Activated CD4-positive, alpha-beta memory T cell treated with anti-CD3 and anti-CD28 coated beads, Interleukin-2, amount 10 ng/mL, durations not matched to agents 7 days and 5 days (primary cell): ENCODE measurements at places on chromosomes 4 and X. TPM values are rescaled to one million over a fixed set of nuclear protein-coding genes. Genes with fewer than 3 reads are reported as not detected.

DNA sequence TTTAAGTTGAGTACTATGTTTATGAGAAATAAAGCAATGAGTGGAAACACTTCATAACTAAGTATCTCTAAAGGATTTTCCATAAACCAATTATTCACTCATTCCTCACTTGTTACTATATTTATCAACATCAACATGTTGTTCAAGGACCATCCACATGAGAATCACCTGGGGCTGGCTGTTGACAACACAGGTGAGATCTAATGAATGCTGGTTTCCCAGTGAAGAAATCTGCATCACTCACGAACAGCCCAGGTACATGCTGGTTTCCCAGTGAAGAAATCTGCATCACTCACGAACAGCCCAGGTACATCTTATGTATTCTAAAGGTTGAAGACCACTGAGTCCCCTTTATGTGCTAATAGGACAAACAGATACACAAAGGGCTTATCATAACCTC, 32.5 kb downstream of the TSPAN5 start:
- no peak for DNase-seq

DNA sequence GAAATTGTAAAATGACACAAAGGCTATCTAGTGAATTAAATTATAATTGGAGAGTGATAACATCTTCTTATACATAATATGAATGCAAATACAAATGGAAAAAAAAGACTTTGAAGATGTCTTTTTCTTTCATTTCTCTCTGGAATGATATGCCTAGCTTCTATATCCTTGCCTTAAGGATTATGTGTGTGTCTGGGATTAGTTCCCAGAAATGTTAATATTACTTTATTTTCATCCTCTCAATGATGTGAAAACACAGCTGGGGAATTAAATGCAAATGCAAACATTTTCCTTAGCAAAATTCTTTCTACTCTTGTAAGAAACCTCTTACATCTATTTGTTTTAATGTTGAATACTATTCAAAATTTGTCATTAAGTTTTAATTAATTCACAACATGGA, 441.9 kb downstream of the FSTL5 start:
- no peak for DNase-seq

GRCh38 chr4:13794819-13795565, 167.5 kb upstream of the BOD1L1 start:
- no peak for DNase-seq

DNA sequence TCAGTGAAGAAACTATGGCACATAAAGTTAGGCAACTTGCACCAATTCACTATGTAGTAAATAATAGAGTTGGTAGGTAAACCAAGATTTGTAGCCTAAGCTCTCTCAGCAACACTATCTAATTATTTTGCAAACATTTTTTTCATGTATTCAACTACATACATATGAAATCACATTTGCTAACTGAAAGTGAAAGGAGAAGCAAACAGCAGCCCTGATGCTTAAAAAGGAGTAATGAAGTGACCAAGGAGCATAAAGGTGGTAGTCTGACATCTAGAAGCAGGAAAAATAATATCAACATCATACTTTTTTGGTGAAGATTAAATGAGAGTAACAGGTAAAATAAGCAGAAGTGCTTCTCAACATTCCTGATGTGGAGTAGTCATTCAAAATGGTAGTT, 603.7 kb downstream of the GRXCR1 start:
- DNase-seq = no peak

GRCh38 chr4:4593596-4594284, 51.9 kb upstream of the STX18 start:
- DNase-seq = no peak

DNA sequence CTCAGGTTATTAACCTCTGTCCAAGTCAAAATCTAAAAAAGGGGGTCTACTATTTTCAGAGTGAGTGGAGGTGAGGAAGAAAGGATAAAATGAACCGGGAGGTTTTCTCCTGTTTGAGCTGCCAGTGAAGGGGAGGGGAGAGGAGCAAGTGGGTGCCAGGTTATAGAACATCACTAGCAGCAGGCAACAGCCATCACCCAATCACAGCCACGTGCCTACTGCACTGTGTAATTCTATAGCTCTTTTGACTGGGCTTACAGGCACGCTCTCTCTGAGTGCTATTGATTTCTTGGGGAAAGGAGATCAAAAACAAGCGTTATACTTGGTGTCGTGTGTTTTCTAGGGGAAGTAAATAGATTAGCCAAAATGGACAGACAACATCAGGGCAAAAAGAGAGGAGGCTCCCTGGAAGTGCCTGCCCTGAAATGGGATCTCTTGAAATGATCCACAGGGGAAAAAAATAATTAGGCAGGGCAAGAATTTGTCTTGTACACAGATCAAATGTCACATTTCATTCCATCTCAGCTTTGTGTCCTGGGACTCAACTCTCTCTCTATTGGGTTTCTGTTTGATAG, 300.5 kb upstream of the LCORL start:
- DNase-seq = no peak

GRCh38 chr4:41148292-41148691, 66.0 kb downstream of the APBB2 start:
- DNase-seq = no peak

- DNase-seq = no peak
These were observed 80.9 kb downstream of the PRDM5 start for GRCh38 chr4:120841580-120841979.

USP26 gene
- total RNA-seq = not detected

GAGE1 gene
- total RNA-seq = not detected

GRCh38 chr4:156663663-156664062, 307.9 kb downstream of the PDGFC start:
- DNase-seq = no peak

DNA sequence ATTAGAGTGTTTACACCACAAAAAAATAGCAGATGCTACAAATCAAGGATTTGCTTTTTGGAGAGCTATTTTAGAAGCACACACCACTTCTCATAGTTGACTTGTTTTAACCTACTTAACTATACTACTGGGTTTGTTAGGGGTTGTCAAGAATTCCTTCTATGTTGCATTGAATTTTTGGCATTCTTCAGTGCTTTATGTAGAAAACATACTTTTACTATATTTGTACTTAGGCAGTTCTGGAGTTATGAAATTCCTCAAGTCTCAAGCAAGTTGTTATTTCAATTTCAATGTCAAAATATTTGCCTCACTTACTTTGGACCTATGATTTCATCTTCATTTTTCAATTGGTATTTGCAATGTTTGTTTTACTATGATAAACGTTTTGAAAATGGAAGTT, 449.6 kb downstream of the GLUD2 start:
- DNase-seq = no peak

- no peak for DNase-seq
These were observed 38.8 kb upstream of the CAPN6 start for GRCh38 chrX:111309083-111309482.

UGT2A1 gene
- not detected for total RNA-seq

- DNase-seq = no peak
These were observed 178.7 kb upstream of the FAT1 start for GRCh38 chr4:186902361-186902760.

NXF3 gene
- total RNA-seq = not detected

DNA sequence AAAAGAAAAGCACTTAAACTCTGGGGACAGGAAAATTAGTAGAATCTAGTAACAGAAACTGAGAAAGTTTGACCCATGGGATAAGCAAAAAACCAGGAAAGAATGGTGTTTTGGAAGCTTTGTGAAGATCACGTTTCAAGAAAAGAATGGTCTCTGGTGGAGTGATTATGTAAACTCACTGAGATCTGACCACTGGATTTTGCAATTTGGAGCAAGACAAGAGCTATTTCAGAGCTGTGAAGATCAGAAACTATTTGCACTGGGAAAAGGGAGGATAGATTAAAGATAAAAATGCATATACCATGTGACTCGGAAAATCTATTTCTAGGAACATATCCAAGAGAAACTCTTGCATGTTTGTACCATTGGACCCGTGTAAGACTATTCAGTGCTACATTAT, 4.3 kb downstream of the TMPRSS11D start:
- no peak for DNase-seq

GRCh38 chr4:39103291-39103690, 41.3 kb downstream of the KLHL5 start:
- DNase-seq = no peak

GRCh38 chr4:7926822-7927221, 12.8 kb downstream of the AFAP1 start:
- no peak for DNase-seq

- DNase-seq = peak; percentile 36
These were observed 88.8 kb upstream of the ESX1 start for GRCh38 chrX:104343428-104344129.

FGFBP2 gene
- 5.3 TPM for total RNA-seq

DNA sequence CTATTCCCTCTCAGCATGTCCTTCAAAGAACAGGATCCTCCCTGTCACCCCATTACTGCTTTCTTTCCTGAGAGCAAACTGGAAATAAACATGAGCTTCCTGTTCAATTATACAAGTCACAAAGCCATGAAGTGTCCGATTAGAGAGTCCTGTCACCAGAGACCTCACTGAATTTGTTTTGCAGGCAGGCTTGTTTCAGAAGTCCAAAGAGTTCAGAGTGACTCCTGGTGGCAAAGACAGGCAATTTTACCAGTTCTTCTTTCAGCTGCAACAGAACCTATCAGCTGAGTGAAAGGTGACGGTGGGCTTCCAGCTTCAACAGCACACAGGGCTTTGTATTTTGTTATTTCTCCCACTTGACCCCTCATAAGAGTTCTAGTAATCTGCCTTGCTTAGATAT, 6.4 kb downstream of the ELK1 start:
- DNase-seq = no peak

GRCh38 chr4:109046471-109047201, 255.8 kb downstream of the COL25A1 start:
- no peak for DNase-seq

GRCh38 chr4:60588556-60588955, 611.6 kb upstream of the ADGRL3 start:
- no peak for DNase-seq

CXorf49B gene
- total RNA-seq = not detected

F8A1 gene
- total RNA-seq = 61.8 TPM

DNA sequence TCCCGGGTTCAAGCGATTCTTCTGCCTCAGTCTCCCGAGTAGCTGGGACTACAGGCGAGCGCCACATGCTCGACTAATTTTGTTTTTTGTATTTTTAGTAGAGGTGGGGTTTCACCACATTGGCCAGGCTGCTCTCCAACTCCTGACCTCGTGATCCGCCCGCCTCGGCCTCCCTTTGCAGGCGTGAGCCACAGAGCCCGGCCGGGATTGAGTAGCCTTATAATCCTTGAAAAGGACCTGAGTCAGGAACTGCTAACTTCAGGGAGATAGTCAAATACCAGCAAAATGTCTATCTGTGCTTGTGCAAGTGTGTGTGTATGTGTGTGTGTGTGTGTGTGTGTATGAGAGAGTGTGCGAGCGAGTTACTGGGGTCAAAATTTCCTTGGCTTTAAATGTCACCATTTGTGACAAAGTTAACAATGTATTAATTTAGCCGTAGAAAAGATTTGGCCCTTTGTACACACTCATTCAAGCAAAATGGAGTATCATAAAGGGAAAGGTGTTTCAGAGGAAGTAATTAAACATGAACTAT, 1.8 kb upstream of the KDM6A start:
- DNase-seq = no peak

CFAP47 gene
- total RNA-seq = not detected

DNA sequence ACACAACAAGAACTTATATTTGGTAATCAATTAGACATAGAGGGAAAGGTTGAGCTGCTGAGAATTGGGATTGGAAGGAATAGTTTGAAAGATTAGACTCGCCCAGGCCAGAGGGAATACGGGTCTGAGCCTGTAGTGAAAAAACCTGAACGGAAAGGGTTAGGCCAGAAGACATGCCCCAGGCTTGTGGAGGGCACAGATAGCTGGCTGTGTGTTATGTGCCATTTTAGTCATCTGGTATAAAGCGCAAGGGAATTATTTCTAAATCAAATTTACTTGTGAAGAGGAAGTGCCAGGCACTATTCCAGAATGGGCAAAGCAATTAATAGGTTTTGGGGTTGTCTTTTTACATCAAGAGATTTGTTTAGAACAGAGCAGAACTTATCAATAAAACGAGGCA, 187.5 kb upstream of the ANKRD50 start:
- no peak for DNase-seq

NKX6-1 gene
- not detected for total RNA-seq

RIPPLY1 gene
- total RNA-seq = not detected

DNA sequence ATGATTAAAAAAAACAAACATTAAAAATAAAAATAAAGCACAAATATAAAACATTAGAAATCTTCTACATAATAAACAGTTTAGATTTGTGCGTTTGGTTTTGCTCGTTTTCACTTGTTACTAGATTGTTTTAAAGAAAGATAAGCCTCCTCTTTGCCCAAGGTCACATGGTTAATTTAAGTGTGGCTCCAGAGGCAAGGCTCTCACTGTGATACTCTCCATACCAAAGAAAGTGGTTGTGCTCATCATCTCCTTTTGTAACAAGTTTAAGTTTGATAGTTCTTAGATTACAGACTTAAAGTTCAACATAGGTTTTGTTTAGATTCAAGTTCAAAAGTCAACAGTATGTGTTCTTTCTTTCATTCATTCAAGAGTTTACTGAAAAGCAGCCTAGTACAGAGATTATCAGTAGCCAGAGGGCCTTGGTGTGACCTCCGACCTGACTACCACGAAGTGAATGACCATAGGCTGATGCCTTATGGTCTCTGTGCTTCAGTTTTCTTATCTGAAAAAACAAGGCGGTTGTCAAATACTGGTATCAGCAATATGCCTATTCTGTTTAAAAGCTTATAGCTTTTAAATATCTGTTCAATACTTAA, 133.2 kb downstream of the ZAR1 start:
- no peak for DNase-seq

DNA sequence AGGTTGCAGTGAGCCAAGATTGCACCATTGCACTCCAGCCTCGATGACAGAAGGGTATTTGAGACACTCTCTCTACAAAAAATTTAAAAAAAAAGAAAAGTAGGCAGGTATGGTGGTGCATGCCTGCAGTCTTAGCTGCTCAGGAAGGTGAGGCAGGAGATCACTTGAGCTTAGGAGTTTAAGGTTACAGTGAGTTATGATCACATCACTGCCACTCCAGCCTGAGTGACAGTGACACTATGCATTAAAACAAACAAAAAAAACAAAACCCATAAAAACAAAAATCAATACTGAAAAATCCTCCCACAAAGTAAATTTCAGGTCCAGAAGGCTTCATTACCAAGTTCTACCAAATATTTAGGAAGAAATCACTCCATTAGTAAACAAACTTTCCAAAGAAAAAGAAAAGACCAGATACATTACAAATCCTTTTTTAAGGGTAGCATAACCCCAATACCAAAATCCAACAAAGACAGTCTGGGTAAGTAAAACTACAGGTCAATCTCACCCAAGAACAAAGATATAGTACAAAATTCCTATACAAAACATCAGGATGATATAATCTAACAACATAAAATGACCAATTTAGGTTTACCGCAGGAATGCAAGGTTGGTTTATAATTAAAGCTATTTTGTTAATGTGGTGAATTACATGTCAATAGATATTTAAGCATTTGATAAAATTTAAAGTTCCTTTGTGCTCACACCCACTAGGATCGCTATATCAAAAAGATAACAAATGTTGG, 11.7 kb downstream of the NELFA start:
- no peak for DNase-seq
